GM10248 (cell line): ENCODE measurements at places on chromosomes 16 and 17.

DNA sequence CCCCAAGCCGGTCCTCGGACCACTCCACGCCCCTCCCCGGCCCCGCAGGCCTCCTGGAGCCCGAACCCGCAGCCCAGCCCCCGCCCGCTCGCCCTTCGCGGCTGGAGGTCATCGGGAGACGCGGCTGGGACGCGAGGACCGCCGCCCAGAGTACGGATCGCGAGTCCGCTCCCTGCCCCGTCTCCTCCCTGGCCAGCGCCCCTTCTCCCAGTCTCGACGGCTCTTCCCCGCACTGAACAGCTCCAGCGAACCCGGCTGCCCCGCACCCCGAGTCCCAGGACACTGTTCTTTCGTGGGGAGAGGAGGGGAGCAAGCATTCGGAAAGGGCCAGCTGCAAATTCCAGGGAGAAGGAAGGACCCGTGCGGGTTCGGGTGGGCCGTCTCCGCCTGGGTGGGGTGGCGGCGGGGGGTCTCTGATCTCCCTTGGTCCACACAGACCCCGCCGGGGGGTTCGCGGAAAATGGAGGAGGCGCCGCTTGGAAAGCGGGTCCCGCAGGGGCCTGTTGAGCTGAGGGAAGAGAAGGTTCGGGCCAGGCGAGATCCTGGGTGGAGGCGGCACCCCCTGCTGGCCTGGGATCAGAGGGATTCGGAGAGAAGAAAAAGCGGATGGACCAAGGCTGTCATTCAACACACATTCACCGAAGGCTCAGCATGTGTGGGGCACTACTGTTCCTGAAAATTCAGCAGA lies 632 bp upstream of the RTN4RL1 start:
- DNase-seq: peak; percentile 55

DNA sequence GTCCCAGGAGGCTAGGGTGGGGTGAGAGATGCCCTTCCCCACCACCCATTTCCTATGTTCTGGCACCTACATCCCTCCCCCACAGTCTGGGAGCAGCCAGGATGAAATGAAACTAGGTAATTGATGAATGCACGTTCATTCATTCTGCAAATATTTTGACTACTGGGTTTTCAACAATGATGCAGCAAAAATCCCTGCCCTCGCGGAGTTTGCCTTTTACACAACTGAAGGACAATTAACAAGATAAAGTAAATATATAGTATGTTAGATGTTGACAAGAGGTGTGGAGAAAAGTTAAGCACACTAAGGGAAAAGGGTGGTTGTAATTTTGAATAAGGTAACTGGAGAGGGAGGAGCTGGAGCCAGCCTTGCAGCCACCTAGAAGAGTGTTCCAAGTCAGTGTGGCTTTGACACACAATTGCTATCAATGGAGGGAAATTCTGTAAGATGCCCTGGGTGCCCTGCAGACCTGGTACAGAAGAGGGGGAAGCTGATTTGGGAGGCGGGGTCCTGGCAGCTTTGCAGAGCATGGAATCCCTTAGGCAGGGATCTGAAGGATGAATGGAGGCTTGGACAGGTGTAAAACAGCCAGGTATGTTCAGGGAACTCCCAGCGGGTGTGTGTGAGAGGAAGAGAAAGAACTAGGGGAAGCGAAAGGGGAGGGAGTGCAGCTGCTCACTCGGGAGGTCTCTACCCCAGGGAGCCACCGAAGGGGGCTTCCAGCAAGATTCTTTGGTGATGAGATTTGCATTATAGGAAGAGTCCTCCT lies 2.5 kb downstream of the TMEM92 start:
- no peak for DNase-seq

GRCh38 chr17:28151001-28151400 lies 108.5 kb downstream of the NLK start:
- DNase-seq: no peak

- DNase-seq: no peak
These were observed 74.9 kb upstream of the HS3ST2 start for GRCh38 chr16:22739077-22739476.

DNA sequence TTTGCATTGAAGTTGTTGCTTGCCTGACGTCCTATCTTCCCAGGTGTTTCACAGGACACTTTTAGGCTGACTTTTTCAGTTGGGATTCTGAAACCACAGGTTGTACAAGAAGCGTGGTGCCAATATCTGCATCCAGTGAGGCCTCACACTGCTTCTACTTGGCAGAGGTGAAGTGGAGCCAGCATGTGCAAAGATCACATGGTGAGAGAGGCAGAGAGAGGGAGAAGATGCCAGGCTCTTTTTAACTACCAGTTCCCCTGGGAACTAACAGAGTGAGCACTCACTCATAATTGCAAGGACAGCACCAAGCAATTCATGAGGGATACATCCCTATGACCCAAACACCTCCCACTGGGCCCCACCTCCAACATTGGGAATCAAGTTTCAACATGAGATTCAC lies 5.8 kb upstream of the ABCA6 start:
- no peak for DNase-seq

DNA sequence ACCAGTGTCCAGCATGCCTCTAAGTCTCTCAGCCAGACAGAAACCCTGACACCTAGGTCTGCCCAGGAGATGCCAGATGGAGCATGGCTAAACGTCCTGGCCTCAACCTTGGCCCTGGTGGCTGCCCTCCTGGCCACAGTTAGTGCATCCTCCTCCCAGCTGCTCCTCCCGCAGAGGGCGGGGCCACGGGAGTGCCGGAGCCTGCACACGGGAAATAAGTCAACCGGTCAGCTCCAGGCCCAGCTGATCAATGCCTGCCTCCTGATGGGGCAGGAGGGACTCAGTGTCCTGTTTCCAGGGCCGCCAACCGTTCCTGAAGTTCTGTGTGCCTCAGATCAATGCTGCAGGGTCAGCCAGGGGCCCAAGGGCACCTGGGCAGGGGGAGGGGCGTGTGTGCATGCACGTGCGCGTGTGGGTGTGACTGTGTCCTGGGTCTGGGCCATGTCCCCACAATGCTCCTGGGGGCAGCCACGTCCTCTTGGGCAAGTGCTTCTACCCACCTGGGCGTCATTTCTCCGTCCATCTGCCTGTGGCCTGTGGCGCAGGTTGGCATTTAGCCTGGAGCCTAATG lies 4.6 kb upstream of the KCNJ12 start:
- DNase-seq: no peak
